Hematopoietic multipotent progenitor cell treated with erythropoietin and hydrocortisone succinate and interleukin-3 and kit ligand, for 4 days (in vitro differentiated cells): ENCODE measurements at places on chromosomes 6 and 20.
A peak's percentile ranks its signal among the peaks of the same experiment; 100 is the strongest.

DNA sequence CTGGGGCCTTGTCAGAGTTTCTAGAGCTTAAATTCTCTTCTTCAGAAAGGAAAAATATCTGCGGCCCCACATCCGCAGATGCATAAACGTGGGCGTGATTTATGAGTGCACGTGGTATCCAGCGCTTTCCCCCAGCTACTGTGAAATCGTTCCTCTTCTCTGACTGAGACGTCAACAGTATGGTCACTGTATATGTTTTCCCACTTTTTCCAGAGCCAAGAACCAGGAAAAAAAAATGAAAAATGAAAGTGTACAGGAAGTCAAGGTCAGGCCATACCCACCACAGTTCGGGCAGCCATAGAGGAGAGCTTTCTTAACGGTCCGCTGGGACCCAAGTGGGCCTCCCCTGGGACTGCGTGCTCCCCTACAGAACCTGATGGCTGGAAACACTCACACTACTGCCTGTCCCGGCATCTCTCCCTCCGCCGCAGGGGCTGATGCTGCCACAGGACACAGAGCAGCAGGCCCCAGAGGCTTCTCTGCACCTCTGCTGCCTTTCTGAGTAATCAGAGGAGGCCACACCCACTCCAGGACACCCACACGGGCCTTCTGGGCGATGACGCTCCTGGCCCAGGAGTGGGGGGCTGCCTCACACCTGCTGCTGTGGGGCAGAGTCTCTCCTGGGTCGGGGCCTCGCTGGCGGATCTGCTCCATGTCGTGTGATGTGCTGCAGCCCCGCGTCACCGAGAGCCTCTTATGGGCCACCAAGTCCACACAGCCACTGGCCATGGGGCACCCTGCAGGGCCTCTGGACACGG is 16.4 kb upstream of the STX16 start:
- no peak for DNase-seq

- no peak for DNase-seq
Measured at GRCh38 chr20:39576771-39577170, 614.6 kb downstream of the DHX35 start.

GRCh38 chr20:22838001-22838400 is 197.1 kb upstream of the SSTR4 start:
- DNase-seq = no peak

GRCh38 chr6:96816301-96816817 is 20.9 kb downstream of the GPR63 start:
- no peak for DNase-seq

DNA sequence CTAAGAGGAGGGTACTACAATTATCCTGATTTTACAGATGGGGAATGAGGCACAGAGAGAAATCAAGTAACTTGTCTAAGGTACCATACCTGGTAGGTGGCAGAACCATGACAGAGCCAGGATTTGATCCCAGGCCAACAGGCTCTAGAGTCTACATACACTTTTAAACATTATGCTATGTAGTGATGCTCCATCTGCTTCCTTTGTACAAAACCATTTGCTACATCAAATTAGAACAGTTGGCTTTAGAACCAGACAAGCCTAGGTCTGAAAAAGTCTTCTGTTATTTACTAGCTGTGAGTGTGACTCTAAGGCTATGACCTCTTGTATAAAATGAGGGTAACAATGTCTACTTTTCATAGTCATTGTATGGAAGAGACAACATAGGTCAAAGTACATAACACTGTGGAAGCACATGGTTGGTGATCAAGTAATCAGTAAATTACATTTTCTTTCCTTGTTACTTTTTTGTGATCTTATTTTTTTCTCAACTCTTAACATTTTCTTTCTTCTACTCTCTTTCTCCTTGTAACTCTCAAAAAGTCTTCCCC is 122.1 kb downstream of the PDSS2 start:
- no peak for DNase-seq

DNA sequence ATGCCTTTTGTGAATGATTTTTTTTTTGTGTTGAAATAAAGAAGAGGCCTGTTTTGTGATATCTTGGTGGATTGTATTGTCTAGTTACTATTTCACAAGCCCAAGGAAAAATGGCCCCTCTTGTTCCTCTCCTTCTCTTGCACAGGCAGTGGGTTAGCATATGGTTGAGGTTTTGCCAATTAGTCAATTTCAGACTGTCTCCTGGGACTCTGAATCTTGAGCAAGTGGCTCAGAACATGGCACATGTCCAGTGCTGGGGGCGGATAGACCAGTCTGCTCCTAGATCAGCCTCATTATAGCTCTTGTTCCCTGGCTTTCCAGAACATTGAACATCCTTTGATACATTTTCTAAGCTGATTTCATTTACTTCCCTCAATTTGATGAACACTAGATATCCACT is 589.2 kb downstream of the PHF3 start:
- no peak for DNase-seq

GRCh38 chr6:102398788-102399390 is 1005.4 kb downstream of the GRIK2 start:
- no peak for DNase-seq

- DNase-seq = peak; percentile 58
Measured at GRCh38 chr6:47490676-47491075, 13.1 kb downstream of the CD2AP start.

DNA sequence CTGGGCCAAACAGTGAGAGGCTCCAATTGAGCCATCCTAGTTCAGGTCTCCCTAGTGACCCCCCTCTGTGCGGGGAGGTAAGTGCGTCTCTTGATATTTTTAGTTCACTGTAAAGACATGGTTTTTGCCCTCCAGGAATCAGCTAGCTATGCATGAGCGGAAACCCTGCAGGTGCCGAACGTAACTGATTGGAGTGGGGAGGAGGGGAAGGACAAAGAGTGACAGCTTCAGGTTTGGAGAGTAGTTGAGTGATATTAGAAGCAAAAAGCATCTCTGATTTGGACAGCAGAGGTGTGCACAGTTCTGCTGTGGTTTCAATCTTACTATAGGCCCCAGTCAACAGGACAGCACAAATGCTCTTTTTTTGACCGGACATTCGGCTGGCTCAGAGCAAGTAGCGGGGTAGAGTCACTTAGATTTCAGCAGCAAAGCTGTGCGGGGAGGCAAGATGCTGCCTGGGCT is 31.8 kb downstream of the TBC1D7 start:
- DNase-seq = no peak

GRCh38 chr6:157880534-157880933 is 57.5 kb downstream of the SNX9 start:
- DNase-seq = no peak

DNA sequence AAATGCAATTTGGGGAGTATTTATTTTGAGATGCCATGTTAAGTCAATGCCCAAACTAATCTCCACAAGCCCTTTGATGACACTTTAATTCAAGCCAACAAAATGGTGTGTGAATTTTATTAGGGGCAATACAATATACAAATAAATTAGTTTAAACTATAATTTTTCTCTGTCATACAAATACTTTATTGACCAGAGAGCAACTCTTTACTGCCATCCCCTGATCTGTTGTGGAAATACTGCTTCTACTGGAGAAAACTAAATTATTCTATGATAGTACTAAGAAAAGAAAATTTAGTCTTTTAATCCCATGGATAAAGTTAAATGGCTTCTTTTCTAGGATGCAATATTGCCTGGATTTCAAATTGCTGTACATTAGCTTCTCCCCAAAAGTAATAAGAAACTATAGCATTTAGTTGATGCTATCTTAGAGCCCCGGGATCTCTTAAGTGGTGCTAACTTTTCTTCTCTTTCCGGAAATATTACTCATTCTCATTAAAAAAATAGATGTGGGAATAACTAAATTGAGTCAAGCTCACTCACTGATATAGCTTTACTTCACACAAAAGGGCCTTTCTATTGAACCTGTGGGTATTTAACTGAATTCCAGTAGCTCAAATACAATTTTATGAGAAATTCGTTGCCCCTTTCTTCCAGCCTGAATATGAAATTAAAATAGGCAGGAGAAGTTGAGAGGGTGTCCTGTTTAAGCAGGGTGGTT is 49.2 kb downstream of the SMPDL3A start:
- peak; percentile 46 for DNase-seq

- no peak for DNase-seq
Measured at GRCh38 chr6:150408842-150409241, 40.0 kb downstream of the IYD start.

DNA sequence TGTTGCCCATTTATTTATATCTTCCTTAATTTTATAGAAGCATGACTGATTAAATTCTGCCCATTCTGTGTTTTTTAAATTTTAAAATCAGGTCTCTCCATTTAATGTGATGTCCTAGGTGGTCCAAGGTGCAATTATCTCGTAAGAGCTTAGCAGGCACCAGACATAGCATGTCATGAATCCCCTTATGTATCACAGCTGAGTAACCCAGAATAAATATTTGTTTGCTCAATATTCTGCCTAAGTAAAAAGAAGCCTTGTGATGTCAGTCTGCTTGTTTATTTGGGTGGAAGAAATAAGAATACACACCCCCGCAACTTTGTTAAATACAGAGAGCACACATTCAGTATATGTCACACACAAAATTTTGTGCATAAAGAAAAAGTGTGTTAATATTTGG is 211.3 kb downstream of the FARS2 start:
- DNase-seq = no peak

- DNase-seq = no peak
Measured at GRCh38 chr6:159282421-159282820, 113.2 kb downstream of the FNDC1 start.

DNA sequence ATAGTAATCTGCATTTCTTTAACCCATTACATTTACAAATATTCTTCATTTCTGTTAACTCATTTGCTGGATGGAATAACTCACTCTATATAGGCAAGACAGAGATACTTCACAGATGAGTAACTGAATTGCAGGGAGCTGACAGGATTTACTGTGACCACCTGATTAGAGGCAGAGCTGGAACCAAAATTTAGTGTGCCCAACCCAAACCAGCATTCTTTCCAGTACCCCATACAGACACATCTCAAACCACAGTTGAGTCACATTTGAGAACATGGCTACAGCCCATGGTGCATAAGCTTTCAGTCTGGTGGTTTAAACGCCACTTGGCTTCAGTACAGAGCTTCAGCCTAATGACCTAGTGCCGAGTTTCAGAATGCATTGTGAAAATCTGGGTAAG is 138.4 kb upstream of the TENT5A start:
- DNase-seq = no peak

GRCh38 chr6:78614961-78615360 is 252.4 kb upstream of the IRAK1BP1 start:
- no peak for DNase-seq

GRCh38 chr6:134805168-134805567 is 144.7 kb downstream of the ALDH8A1 start:
- no peak for DNase-seq

GRCh38 chr6:148247386-148248063 is 95.1 kb upstream of the SASH1 start:
- DNase-seq = no peak

DNA sequence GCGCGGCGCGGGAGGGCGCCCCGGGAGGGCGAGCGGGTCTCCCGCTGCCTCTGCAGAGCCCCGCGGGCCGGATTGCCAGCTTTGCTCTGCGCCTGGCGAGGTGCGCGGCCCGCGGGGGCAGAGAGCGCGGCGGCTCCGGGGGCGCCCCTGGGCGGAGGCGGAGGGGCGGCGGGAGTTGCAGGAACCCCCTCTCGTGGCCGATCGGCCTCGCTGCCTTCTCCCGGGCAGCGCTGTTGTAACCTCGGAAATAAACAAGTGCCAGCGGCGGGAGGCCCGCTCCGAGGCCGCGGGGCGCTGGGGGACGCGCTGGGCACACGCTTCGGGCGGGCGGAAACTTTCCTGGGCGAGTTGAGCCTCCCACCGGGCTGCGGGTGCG is 1.2 kb downstream of the CDH4 start:
- DNase-seq = peak; percentile 64

DNA sequence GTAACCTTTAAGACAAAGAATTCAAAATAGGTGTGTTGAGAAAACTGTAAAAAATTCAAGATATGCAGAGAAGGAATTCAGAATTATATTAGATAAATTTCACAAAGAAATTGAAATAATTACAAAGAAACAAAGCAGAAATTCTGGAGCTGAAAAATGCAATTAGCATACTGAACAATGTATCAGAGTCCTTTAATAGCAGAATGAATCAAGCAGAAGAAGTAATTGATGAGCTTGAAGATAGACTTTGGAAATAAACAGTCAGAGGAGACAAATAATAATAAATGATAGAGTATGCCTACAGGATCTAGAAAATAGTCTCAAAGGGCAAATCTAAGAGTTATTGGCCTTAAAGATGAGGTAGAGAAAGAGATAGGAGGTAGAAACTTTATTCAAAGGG is 131.7 kb downstream of the COL21A1 start:
- no peak for DNase-seq

GRCh38 chr6:35392111-35392702 is 49.8 kb downstream of the PPARD start:
- DNase-seq = no peak

- DNase-seq = peak; percentile 11
Measured at GRCh38 chr6:131730264-131730663, 19.4 kb upstream of the CTAGE9 start.

GRCh38 chr6:3418496-3419060 is 38.3 kb downstream of the SLC22A23 start:
- peak; percentile 83 for DNase-seq

DNA sequence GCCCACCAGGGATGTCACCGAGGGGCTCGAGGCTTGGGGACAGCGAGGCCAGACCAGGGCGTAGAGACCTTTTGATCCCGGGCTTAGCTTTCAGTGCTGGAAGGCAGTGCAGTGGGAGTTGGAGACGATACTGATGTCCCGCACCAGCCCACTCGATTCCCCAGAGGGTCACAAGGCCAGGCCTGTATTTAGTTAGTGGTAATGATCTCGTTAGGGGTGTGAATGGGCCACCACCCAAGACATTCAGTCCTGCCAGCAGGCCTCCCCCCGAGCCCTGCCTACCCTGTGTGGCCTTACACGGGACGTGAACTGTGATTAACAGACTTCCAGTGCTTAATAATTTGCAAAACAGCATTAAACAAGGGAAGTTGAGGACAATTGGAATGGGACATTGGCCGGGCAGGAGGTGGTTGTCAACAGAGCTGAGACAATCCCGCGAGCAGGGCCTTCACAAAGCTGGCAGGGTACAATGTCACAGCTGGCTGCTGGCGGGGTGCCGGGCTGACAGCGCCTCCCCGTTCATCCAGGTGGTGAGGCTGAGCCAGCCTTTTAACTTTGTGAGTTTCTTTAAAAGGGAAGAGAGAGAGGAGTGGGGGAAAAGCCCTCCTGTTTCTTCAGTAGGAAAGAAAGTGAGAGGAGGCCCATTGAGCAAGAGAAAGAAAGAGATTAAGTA is 175.3 kb upstream of the RALGAPA2 start:
- no peak for DNase-seq
